ENCODE measurements at places on chromosomes 6 and 20.

- peak; percentile 99 for DNase-seq
These were observed 15.2 kb upstream of the ROS1 start for GRCh38 chr6:117440706-117441525.

DNA sequence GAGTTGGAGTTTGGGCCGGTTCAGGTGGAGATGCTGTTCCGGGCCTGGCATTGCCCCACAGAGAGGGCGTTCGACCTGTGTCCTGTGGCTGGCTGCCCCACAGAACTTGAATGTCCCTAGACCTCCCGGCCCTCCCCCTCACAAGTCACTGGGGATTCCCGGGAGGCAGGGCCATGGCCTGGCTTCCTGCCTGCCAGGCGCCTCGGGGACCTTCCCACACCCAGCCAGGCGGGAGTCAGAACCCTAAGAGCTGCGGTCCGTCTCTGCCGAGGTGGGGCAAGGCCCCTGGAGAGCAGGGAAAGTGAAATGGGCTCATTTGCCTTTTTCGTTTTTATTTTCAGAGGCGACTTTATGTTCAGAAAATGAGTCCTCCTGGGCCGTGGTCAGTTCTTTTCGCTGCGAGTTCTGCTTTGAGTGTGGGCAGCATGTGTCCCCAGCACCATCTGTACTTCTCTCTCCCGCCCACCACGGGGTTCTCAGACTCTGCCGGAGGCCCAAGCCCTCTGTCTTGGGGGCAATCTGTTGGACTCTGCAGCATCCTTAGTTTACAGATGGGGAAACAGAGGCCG lies 8.5 kb downstream of the RBM38 start:
- DNase-seq: no peak

DNA sequence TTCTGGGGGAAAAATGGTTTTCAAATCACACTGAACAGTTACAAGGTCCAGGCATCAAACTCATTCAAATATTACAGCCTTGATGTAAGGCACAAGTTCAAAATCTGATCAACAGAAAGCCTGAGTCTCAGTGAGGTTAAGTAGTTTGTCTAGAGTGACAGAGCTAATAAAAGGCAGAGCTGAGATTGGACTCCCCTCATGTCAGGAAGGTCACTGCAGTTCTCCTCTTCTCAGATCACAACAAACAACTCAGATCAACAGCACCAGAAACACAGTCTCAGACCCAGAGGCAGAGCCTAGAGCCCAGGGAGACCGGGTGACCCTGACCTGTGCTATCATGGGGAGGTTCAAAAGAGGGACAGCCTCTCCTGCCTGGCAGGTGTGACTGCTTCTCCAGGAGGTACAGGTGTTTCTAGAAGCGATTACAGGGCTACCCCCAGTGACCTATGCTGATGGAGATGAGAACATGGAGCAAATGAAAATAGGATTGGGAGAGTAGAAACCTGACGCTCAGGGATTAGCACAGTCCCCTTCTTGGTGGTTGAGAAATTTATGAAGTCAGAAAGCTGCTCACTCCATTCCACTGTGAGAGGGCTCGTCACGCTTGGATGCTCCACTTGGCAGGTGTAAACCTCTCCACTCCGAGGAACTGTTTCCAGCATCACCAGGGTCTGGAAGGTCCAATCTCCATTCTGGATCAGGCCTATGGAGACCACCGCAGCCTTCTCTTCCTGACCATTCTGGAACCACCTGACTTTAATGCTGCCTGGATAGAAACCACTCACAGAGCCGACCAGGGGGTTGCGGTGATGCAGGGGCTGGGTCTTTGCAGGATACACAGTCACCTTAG lies 24.3 kb upstream of the HLA-DRB5 start:
- DNase-seq: no peak

DNA sequence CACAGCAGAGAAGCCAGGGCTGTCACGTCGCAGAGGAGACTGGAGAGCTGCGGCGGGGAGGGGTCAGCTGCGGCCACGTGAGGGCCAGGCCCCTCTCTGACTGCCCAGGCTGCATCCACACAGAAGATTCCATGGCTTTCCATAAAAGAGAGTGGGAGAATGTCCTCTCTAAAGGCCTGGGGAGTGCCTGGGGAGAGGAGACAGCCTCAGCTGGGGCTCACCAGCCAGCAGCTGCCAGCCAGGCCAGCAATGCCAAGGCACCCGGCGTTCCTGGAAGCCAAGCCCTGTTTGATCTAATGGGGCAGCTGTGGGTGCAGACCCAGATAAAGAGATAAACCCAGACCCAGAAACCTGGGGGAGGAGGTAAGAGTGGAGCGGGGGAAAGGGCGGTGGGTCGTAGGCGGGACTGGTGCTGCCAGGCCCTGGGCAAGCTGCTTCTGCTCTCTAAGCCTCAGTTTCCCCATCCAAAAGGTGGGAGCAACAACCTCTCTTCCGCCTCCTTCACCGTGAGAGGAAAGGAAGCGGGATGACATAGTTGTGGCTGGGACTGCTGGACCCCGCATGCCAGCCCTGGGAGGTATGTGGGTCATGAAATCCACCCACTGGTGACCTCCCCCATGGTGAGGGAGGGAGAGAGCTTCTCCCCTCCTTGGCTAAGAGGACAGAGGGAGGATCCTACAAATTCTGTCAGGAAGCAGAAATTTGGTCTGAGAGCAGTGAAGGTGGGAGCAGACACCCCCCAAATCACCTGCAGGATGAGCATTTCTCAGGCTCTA lies 3.1 kb upstream of the OSBPL2 start:
- DNase-seq: no peak

DNA sequence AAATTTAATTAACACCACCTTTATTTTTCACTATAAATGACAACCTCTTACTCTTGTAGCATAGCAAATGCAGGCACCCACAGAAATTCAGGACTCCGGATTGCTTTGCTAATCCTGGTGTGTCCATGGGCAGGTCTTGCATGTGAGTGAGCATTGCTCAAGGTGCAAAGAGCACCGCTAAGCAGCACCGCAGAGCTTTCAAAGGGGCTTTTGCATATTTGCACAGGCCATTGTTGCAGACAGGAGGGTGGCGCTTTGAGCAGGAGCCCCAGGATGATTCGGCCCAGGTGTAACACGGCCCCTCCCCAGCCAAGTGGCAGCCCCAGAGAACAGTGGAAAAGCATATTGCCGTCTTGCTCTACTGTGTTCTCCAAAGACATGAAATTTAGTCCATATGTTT lies 293.2 kb downstream of the NRN1 start:
- DNase-seq: no peak

DNA sequence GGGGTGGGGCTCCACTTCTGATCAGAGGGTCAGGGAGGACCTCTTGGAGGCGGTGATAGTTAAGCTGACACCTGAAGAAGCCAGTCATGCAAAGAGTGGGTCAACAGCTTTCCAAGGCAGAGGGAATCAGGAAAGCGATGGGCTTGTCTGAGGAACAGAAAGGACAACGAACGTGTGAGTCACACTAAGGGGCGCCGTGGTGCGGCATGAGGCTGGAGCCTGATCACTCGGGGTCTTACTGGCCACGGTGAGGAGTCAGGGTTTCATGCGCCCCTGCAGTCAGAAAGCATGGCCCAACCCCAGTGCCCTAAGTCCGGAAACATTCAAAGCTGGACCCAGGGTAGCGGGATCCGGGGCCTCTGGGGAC lies 50.6 kb upstream of the SLC32A1 start:
- no peak for DNase-seq

- DNase-seq: no peak
These were observed 45.4 kb upstream of the SENP6 start for GRCh38 chr6:75556240-75556639.

DNA sequence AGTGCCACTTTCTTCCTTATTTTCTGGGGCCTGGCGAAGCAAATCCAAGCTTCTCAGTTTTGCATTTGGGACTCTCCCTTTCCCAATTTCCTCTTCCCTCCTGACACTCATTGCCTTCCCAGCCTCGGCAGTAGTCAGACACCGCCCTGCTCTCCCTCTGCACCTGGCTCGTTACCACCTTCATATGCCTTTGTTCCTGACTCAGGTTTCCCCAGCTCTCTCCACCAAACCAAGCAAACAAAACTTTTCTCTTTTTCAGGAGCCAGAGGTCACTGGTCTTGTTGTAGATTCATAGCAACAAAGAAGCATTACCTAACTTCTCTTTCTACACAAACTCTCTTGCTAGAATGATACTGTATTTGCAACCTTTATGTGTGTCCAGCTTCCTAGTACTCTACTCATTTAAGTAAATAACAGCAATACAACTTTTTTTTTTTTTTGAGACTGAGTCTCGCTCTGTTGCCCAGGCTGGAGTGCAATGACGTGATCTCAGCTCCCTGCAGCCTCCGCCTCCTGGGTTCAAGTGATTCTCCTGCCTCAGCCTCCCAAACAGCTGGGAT lies 9.0 kb upstream of the ZC3H12D start:
- no peak for DNase-seq

DNA sequence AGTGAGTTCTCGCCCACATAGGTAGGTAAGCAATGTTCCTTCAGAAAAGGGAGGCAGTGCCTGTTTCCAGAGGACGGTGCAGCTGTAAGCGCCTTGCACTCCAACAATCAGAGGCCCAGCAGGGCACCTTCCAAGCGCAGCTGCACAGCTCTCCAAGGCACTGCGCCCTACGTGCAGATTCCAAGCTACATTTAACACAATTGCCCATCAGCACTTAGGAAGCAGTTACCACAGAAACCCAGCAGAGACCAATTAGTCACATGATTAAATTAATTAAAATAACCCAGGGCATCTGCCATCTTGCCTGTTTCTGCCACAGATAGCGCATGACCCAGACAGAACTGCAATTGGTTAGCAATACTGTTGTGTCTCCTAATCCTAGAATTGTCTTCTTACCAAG lies 65.5 kb downstream of the SOBP start:
- no peak for DNase-seq

GRCh38 chr20:25318471-25319240 lies 70.8 kb downstream of the PYGB start:
- no peak for DNase-seq

- no peak for DNase-seq
These were observed 70.5 kb downstream of the MOXD1 start for GRCh38 chr6:132330759-132331158.

- peak; percentile 84 for DNase-seq
These were observed 53.0 kb upstream of the AIG1 start for GRCh38 chr6:143007646-143008045.

DNA sequence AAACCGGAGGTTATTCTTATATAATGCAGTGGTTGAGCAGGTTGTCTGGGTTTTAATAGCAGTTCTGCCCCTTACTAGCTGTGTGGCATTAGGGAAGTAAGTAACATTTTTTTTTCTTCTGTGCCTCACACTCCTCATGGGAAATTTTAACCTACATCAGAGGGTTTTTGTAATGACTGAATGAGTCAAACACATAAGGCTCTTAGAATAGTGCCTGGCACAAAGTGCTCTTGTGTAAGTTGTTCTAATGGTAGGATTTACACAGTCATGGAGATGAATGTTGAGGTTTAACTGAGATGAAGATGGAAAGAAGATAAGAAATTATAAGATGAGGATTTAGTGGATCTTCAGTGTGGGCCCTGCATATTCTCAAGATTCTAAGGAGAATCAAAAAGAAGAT lies 68.4 kb upstream of the PHIP start:
- no peak for DNase-seq

DNA sequence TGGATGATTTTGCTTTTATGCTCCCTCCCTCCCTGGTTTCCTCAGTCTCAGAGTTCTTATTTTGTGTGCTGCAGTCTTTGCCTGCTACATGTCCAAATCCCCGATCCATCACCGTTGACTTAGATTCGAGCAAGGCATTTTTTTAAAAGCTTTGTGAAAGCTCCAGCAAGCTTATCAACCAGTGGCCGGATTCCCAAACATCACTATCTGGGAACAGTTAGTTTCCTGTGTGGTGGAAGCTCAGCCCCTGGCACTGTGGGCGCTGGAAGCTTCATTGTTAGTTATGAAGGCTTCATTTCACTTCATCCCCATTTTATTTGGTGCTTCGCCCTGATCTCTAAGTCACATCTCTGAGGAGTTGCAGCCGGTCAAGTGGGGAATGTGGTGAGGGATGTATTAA lies 44.7 kb downstream of the DEK start:
- no peak for DNase-seq

DNA sequence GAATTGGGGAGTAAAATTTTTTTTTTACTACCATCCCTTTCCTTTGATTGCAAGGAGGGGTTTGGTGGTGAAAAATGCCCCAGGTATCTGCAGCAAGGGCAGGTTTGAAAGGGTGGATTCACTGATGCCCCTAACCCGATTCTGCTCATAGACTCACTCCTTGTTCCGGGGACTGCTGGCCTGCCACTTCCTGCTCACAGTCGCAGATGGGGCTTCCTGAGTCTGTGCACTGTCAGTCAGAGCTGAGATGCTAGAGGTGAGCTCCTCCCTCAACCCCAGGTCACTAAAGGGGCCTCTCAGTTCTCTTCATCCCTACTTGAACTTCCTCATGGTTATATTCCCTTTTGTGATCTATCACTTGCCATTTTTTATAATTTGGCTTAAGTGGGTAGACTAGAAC lies 357.9 kb downstream of the FARS2 start:
- DNase-seq: no peak

DNA sequence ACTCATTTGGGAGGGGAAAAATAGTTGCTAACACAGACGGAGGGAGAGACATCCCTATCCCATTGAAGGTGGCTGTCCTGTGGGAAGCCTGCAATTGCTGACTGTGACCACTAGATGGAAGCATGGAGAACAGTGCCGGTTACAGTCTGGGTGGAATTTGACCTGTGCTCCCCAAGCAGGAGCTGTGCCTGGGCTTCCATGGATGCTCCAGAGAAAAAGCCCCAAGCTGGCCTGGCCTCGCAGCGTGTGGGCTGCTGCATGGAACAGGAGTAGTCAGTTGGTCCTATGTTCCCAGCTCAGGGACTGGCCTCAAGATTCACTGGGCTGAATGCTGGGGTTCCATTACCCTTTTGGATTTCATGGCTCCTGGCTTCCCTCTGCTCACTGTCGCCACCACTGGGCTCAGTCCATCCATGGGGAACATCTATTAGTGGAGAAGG lies 116.3 kb upstream of the CHD6 start:
- peak; percentile 35 for DNase-seq

DNA sequence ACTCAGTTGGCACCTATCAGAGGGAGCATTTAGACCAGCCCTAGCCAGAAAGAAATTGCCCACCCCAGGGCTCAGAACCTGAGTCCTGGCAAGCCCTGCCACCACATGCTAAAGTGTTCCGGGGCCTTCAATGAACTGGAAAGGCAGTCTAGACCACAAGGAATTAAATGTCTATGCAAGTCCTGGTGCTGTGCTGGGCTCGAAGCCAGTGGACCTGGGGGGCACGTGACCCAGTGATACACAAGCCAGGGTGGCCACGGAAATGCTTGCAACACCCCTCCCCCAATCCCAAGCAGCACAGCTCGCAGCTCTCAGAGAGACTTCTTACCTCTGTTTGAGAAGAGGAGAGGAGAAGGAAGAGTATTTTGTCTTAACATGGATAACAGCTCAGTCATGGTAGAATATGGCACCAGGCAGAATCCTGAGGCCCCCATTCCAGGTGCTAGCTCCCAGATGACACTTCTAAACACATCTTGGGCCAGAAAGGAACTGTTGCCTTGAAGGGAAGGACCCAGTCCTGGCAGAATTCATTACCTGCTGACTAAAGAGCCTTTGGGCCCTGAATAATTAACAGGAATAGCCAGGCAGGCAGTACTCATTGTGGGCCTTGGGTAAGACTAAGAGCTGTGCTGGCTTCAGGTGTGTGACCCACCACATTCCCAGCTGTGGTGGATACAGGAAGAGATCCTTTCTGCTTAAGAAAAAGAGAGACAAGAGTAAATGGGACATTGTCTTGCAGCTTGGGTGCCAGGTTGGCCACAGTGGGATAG lies 111.3 kb downstream of the BTBD9 start:
- no peak for DNase-seq

All from AG10803 (cell line).